Right renal pelvis (tissue), 4 donors: ENCODE measurements at places on chromosomes 2 and 18. TPM values are rescaled to one million over a fixed set of nuclear protein-coding genes. Genes with fewer than 3 reads are reported as not detected.

DNA sequence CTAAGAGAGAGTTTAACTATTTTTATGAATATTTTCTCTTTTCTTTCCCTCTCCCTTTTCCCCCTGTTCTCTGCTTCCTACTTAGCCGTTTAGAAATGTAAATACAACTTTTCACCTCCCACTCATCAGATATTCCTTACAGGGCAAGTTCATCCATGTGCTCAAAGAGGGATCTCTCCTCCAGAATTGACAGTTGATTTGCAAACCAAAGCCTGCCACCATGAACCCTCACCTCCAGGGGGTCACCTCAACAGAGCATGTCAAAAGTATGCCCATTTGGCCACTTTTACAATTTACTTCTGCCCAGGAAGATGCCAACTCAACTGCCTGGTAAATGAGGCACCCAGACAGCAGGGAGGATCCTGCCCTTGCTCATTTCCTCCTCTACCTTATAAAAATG is 149.2 kb upstream of the GYPC start:
- DNase-seq: no peak

DNA sequence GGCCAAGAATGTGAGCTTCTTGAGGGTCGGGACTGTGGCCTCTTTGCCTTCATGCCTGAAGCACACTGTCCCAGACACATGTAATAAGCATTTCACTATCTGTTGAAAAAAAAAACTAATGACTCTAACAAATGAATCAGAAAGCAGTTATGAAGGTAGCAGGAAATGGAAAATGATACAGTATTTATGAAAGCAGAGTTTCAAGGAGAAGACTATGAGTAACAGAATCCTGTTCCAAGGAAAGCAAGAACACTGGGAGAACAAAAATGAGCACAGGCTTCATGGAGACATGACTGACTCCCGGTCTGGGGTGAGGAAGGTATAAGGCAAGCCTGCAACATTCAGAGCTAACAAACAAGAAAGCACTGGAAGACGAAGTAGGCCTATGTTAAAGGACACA is 190.8 kb downstream of the RNF152 start:
- no peak for DNase-seq

The IHH gene
- polyA plus RNA-seq: 2.1 TPM

DNA sequence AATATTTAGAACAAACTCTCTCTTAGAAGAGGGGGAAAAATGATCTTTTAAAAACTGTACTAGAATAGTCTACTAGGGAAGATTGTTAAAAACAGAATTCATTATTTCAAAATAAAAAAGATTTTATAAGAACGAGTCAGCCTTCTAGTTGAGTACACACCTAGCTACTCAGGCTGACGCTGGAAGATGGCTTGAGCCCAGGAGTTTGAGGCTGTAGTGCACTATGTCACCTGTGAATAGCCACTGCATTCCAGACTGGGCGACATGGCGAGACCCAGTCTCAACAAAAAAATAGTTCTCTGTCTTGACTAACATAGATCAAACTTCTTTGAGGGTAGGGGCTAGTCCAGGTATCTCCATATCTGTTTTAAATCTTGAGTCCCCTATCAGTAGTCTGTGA is 33.9 kb downstream of the ERLEC1 start:
- DNase-seq: no peak

- no peak for DNase-seq
Measured at GRCh38 chr2:231182513-231182899, 15.9 kb upstream of the ARMC9 start.

- no peak for DNase-seq
Measured at GRCh38 chr2:26914659-26915310, 55.7 kb upstream of the MAPRE3 start.

The NPC1 gene
- 18.4 TPM for polyA plus RNA-seq

- DNase-seq: no peak
Measured at GRCh38 chr2:56757884-56758545, 574.2 kb downstream of the CCDC85A start.

DNA sequence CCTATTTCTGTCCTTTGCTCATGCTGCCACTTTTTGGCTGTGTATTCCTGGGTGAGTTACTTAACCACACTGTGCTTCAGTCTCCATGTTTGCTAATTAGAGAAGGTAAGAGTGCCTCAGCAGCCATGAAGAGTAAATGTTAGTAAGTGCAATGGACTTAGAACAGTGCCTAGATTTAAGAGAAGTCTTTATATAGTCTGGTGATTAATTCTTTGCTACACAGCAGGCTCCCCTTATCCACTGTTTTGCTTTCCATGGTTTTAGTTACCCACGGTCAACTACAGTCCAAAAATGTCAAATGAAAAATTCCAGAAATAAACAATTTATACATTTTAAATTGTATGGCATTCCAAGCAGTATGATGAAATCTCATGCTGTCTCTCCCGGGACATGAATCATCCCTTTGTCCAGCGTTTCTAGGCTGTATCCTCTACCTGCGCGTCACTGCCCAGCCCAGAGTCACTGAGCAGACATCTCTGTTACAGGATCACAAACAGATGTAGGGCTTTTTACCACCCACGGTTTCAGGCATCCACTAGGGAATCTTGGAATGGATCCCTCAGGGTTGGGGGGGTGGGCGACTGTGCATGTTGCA is 91.0 kb downstream of the CTIF start:
- no peak for DNase-seq

The NXPH2 gene
- polyA plus RNA-seq: 4.1 TPM

DNA sequence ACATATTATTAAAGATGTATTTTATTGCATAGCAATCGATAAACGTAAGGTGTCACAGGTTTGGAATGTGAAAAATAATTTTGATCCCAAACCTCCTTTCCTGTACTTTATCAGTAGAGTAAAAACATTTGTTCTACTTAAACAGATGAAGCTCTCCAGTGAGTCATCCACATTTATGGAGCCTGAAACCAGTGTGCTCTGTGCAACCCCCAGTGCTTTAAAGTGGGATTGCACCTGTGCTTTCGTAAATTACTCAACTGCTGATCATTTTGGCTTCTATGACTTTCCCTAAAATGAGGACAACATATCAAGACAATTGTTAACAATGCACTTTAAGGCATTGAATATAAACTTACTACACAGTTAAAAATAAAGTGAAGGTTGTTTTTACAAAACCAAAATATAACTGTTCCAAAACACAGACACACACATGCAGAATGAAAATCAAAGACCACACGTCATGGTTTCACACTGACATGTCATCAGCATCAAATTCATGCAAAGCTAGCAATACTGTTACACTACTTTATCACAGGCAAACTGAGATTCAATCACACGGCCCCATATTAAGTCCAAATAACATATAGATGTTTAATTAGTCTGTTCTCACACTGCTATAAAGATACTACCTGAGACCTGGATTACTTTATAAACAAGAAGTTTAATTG is 9.7 kb downstream of the TMEM18 start:
- DNase-seq: no peak

DNA sequence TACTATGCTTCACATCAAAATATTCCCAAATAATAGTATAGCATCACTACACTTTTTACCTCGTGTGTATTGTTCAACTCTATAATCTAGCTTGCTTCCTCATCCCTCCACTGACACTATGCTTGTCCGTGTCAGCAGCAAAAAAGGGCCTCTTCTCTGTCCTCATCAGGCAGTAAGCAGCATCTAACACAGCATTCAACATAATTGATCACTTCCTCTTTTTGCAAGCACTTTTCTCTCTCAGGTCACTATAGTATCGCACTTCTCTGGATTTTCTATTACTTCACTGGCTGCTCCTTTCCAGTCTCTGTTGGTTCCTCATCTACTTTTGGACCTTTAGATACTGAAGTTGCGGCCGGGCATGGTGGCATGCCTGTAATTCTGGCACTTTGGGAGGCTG is 64.9 kb upstream of the ZSWIM2 start:
- DNase-seq: no peak

The GPR55 gene
- polyA plus RNA-seq: 0.20 TPM

- DNase-seq: no peak
Measured at GRCh38 chr18:24274837-24275236, 122.8 kb downstream of the OSBPL1A start.

DNA sequence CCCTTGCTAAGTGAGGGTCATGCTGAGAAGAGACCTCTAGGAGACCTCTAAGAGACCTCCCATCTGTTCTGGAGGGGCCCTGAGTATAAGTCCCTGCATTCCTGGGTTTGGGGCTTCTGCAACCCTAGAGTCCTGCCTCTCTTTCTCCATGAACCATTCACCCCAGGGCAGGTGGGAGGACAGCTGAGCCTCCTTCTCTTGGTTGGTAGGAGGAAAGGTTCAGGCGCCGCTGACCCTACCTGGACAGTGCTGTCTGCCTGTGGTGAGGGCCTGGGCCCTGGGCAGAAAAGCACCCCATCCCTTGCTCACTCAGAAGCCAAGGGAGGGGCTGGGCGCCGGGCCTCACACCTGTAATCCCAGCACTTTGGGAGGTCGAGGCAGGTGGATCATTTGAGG is 604 bp upstream of the VIL1 start:
- no peak for DNase-seq

The ADAM23 gene
- polyA plus RNA-seq: 5.7 TPM

GRCh38 chr18:78367996-78368395 is 611.6 kb upstream of the SALL3 start:
- DNase-seq: no peak

GRCh38 chr2:129752176-129752575 is 227.3 kb upstream of the RAB6C start:
- no peak for DNase-seq

The MERTK gene
- 24.0 TPM for polyA plus RNA-seq

The NT5DC4 gene
- 0.48 TPM for polyA plus RNA-seq

GRCh38 chr2:80510716-80511115 is 206.2 kb upstream of the LRRTM1 start:
- no peak for DNase-seq

- no peak for DNase-seq
Measured at GRCh38 chr2:219350215-219350614, 17.7 kb upstream of the RESP18 start.

DNA sequence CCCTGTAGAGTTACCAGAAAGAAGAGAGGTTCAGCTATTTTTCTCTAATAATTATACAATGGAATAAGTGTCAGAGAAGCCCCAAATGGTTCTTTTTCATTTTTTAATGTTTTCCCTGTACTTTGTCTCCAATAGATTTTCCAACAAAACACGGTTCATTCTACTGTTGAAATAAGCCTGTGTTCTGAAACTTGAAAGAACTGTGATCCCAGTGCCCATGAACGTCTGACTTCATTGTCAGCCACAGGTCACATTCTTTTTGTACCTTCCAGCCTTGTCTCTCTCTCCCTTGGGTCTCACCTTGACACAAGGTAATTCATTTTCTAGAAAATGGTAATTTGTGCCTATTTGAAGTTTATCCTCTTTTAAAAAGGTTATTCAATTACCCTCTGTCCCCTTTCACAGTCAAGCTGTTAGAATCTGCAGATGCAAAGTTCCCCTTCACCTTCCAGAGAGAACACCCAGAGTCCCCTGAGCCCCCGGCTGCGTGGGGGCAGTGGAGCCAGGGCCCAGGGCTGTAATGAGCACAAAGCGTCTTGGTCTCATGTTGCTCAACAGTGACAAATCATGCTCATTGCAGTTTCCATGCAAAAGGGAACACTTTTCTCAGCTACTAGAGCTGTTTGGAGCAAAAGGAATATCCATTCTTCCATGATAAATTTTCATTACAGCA is 115.2 kb downstream of the SPHKAP start:
- peak; percentile 5 for DNase-seq

GRCh38 chr2:139142252-139142880 is 362.2 kb upstream of the NXPH2 start:
- peak; percentile 18 for DNase-seq

The CYTIP gene
- polyA plus RNA-seq: 1.8 TPM

GRCh38 chr18:26763446-26764110 is 101.9 kb downstream of the AQP4 start:
- DNase-seq: no peak

GRCh38 chr2:164757934-164758695 is 83.5 kb downstream of the COBLL1 start:
- DNase-seq: no peak

- DNase-seq: no peak
Measured at GRCh38 chr2:81542119-81542518, 1237.6 kb upstream of the LRRTM1 start.

DNA sequence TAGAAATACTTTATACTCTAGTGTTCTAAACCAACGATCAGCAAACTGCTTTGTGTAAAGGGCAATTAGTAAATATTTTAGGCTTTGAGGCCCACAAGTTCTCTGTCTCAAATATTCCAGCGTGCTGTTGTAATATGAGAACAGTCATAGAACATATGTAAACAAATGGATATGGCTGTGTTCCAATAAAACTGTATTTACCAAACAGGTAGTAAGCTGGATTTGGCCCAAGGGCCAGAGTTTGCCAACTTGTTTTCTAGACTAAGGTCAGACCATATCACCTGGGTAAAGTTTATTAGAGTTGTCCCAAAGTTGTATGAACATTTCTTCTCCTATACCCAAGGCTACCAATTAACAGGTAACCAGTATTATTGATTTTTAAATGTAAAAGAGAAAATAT is 303.2 kb upstream of the MC4R start:
- no peak for DNase-seq

DNA sequence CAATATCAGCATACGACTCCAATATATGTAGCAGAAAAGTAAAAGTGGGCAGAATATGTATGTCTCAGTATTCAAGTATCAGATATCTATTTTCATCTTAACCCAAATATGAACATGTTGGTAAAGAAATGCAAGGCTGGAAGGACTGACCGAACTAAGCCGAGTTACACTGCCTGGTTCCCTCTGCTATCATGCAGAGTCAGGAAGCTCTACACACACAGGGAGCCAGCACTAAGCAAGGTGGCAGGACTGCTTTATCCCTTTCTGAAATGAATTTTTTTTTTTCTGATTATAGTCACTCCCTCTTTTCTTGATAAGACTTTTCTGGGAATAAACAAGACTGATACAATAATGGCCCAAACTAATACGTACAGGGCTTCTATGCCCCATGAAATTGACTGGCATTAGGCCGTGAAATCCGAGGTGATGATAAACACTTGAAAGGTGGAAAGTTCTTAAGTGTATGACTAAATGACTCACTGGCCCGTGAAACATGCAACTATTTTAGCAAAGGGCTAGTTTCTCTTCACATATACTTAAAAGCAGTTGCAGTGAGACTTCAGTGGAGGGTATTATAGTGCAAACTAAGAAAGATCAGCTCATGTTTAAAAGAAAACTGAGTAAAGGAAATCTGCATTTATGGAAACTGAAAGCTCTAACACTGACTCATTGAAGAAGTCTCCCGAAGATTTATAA is 14.9 kb downstream of the DPP4 start:
- DNase-seq: no peak

- no peak for DNase-seq
Measured at GRCh38 chr2:156338578-156338977, 6.1 kb upstream of the NR4A2 start.

The PRKAG3 gene
- polyA plus RNA-seq: 0.05 TPM

The CD8B2 gene
- 0.19 TPM for polyA plus RNA-seq

DNA sequence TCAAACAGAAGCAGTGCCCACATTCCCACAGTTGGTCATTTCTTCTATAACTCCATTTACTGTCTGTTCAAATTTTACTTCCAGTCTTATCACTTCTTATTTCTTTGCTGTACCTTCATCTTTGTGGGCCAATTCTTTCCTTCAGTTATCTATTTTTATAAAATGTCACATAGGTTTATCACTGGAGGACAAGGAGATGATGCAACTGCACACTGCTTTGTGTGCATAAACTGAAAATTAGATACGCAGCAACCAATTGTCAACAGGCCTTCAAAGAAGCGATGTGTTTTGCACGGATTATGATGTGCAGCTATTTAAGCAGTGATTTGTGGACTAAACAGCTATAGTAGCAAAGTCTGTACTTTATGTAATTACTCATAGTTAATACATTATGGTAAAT is 726.8 kb upstream of the GCFC2 start:
- no peak for DNase-seq

The CMPK2 gene
- polyA plus RNA-seq: 3.3 TPM

The FSHR gene
- polyA plus RNA-seq: not detected

The RFX8 gene
- 1.0 TPM for polyA plus RNA-seq
